Renal pelvis (tissue), 12 donors: ENCODE measurements at places on chromosomes 6 and 20. TPM values are rescaled to one million over a fixed set of nuclear protein-coding genes. Genes with fewer than 3 reads are reported as not detected.

GRCh38 chr6:167824591-167825331 is 1.9 kb upstream of the AFDN start:
- no peak for DNase-seq

DNA sequence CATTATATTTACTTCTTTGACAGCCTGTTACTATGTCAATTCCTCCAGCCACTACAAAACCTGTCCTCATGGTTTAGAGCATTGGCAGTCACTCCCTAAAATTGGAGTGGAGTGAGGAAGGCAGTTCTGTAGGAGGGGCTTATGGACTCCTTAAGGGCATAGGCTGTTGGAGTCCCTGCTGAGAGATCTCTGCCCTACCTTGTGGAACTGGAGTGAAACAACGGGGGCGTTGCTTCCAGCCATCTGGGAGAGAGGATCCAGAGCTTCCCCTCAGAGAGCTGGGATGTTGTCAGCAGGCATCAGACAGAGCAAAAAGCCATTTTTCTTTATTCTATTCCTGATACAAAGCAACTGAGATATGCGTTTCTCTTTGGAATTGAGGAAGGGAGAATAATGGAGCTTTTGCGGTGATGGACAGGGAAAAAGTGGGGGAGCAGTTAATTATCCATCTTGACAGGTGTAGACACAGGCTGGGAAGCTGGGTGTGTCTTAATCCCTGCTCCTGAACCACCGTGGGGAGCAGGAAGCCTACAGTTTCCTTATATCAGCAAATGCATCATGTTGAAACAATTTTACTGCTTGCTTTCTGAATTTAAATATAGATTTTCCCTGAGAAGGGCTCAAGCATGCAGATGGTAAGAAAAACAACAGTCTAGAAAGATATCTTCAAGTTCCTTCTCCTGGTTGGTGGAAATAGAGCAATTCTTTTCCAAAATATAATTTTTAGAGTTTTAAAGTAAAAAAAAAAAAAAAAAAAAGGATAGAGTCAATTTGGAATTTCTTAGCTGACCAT is 402.5 kb downstream of the PLCB1 start:
- DNase-seq, result no peak

GRCh38 chr20:22768266-22769178 is 184.2 kb upstream of the FOXA2 start:
- DNase-seq, result no peak

- DNase-seq, result no peak
Measured at GRCh38 chr6:143656026-143656425, 21.7 kb upstream of the PHACTR2 start.

DNA sequence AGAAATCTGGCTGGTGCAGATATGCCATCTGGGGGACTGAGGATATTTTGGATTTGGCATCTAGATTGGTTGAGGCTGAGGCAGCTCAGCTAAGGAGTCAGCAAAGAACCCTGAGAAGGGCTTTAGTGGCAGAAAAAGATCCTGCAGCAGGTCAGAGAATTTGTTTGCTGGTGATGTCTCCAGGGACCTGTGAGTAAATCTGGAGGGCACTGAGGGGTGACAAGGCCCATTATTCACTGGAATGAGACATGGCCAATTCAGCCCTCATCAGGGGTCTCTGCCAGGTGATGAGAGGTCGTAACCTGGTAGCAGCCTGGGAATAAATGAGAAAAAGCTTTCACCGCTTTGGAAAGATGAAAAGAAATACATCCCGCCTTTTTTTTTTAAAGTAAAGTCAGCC is 118.3 kb upstream of the FBXL4 start:
- peak; percentile 1 for DNase-seq

DNA sequence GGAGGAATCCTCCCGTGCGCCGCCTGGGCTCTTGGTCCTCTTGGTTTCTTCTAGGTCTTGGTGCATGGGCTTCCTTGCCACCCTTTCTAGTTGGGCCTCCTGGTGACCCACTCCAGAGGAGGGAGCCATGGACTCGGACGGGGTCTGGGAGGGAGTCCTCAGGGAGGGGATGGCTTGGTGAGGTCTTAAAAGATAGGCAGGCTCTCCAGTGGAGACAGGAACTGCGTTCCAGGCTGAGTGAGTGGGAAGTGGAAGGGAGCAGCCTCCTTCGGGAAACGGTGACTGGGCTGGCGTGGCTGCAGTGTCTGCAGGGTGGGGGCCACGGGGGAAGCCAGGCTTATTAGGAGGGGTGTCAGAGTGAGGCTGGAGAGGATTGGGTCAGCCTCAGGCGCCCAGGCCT is 152.8 kb downstream of the GRM4 start:
- DNase-seq, result no peak

DNA sequence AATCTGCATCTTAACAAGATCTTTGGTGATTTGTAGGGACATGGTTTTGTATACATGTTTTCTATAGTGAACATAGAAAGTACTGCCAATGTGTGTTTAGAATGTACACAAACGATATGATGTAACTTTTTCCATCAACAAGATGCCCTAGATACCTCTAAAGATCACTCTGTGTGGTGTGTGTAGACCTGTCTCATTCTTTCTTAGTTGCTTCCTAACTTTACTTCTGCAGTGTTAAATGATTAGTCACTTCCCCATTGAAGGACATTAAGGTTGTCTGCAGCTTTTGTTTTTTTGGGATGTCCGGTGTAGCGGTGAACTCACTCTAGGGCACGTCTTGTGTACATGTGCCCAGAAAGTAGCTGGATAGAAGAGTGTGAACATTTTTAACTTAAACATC is 35.9 kb downstream of the CDYL start:
- no peak for DNase-seq

DNA sequence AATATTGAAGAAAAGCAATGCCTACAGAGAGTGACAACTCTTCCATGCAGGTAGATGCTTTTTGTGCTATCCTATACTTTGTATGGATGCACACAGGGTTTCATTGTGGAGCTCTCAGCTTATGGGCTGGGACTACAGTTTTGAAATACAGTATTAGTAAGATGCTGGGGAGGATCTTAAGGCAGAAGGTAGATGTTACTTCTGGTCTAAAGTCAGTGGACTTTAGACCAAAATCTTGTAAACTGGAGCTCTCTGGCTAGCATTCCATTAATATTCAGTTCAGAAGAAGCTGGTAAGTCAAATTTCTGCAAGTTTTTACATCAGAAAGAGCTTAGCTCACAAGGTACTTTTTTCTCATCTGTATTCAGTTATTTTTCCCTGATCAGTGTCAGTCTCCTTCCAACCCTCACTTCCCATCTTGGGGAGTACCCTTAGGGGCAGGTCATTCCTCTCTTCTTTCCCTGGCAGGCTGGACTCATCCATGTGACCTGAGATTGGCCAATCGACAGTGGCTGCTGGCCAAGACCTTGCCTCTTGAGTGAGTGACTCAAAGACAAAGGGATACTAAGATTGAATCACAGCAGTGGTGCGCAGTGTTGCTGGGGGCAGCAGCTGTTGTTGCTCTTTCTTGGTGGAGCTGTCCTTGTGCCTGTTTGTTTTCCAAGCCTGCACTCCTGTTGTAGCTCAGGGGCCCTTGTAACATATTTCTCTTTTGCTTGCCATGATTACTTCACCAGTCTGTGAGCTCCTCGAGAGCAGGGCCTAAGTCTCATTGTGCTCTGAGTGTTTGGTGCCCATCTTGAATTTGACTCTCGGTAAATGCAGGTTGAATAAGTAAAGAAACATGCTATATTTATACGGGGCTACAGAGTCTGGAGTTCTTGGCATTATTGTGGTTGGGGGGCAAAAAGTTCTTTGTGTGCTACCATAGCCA is 2.8 kb upstream of the PHF20 start:
- peak; percentile 64 for DNase-seq

Gene DCBLD1
- polyA plus RNA-seq, result 11.1 TPM

GRCh38 chr6:157535340-157536222 is 154.6 kb downstream of the ZDHHC14 start:
- no peak for DNase-seq

Gene KCNK16
- not detected for polyA plus RNA-seq

Gene CALHM5
- 3.5 TPM for polyA plus RNA-seq

Gene CFB
- polyA plus RNA-seq, result 6.5 TPM

Gene ZBTB9
- 14.9 TPM for polyA plus RNA-seq

DNA sequence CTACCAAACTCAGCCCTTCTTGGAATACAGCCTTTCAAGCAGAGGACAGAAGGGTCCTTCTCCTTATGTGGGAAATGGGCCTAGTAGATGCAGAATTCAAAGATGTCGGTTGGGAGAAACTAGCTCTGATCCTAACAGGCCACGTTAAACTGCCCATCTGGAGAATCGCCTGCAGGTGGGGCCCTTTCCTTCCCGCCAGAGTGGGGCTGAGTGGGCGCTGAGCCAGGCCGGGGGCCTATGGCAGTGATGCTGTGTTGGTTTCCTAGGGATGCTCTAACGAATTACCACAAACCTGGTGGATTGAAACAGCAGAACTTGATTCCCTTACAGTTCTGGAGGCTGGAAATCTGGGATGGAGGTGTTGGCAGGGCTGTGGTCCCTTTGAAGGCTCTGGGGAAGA is 9.1 kb downstream of the MAPK13 start:
- DNase-seq, result no peak

Gene RBPJL
- polyA plus RNA-seq, result not detected

Gene CRIP3
- 8.3 TPM for polyA plus RNA-seq

DNA sequence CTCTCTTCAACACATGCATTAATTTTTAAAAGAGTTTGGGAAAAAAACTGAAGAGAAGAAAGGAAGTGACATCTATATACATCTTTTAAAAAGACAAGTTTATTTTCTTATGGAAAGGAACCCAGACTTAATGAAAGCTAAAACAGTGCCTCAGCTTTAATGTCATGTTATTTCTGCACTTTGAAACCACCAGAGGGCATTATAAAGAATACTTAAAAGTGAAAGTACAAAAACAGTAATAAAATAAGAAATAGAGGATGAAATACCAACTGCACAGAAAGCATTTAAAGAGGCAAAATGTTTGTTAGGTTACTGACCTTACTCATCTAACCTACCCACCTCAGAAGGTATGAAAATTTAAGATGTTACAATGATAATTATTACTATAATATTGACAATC is 98.8 kb downstream of the HUS1B start:
- DNase-seq, result no peak

Gene E2F3
- polyA plus RNA-seq, result 20.7 TPM

Gene EPHA7
- 38.3 TPM for polyA plus RNA-seq

GRCh38 chr20:41178904-41179432 is 41.6 kb downstream of the PLCG1 start:
- no peak for DNase-seq

DNA sequence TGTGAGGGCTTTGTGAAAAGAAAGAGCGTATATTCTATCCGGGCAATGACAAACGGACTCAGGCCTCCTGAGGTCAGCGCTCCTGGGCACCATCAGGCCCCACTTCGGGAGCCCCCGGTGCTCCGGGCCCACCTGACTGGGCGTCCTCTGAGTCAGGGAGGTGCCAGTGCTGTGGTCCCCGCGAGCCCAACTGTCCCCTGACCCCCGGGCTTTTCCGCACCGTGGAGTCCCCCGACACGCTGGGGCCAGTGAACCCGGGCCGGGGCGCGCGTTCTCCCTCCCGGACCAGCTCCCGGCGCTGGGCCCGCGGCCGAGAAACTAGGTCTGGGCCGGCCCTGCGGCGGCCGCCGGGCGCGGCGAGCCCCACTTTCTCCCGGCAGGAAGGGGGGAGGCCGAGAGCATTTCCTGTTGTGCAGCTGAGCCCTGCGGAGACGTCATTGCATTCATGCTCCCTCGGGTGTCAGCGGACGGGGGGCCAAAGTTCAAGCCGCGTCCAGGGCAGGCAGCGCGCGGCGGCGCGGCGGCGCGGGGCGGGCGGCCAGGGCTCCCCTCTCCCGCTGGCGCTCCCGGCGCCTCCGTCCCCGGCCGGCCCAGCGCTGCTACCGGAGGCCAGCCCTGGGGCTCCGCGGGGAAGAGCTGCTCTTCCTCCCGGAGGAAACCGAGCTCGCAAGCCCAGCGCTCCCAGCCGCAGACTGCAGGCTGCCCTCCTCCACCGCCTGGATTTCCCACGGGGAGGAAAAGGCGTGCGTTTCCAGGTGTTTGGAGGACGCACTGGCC is 18.3 kb downstream of the HIVEP2 start:
- peak; percentile 82 for DNase-seq

Gene NMBR
- polyA plus RNA-seq, result not detected

DNA sequence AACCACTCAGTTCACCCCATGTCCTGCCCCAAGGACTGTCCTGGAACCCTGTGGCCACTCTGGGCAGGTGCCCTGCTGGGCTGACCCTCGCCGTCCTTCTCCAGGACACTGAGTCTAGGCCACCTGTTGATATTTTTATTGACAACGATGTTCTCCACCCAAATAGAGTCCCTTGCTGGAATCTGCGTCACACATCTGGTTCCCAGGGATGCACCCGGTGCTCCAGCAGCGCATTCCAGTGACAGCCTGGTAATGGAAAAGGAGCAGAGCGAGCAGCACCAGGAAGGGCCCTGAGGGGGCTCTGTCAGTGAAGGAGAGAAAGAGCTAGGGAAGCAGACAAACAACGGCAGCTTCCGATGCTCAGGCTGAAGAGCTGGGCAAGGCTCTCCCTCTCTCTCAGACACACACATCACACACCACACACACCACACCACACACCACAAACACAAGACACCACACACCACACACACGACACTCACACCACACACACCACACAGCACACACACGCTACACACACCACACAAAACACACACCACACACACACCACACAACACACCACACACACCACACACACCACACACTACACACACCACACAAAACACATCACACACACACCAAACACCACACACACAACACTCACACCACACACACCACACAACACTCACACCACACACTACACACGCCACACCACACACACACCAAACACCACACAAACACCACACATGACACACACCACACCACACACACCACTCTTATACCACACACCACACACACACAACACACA is 117.9 kb upstream of the THBS2 start:
- DNase-seq, result no peak

DNA sequence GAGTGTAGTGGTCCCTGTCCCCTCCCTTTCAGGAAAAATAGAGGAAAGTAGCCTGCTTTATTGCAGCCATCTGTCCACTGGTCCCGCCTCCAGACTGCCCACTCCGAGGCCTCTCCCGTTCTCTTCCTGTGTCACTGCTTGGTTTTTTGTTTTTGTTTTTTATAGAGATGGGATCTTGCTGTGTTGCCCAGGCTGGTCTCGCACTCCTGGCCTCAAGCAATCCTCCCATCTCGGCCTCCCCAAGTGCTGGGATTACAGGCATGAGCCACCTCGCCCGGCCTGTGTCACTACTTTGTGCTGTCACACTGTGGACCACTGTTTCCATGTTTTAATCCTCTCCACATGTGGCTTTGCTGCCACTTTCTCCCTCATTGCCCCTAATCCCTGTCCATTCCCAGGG is 71.2 kb downstream of the ZBTB2 start:
- DNase-seq, result no peak

- no peak for DNase-seq
Measured at GRCh38 chr6:135440087-135440792, 57.3 kb downstream of the AHI1 start.

Gene RBBP8NL
- polyA plus RNA-seq, result 2.9 TPM

DNA sequence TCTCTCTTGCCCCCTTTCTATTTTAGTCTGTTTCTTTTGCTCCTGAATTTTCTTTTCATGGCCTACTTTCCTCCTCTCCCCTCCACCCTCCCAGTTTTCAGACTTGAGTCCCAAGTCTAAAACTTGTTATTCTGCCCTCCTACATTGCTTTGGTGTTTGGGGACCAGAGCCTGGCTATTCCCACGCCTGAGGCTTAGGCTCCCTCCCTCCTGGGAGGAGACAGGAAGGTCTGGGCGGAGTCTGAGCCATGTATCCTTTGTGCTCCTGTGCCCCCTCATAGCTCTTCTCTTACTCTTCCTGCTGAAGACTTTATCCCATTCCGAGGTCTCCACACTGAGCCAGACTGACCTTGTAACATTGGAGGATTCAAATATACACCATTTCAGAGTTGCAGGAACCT is 69.5 kb downstream of the DAAM2 start:
- no peak for DNase-seq

Gene APCDD1L
- 16.6 TPM for polyA plus RNA-seq

Gene FOXC1
- 76.7 TPM for polyA plus RNA-seq

GRCh38 chr6:1396952-1397868 is 7.8 kb downstream of the FOXF2 start:
- DNase-seq, result peak; percentile 77
